ENCODE measurements at places on chromosomes 5 and 9.

GRCh38 chr9:33329117-33329563 lies 38.8 kb downstream of the NFX1 start:
- peak; percentile 55 for DNase-seq

GRCh38 chr5:132010645-132010988 lies 841 bp downstream of the ACSL6 start:
- DNase-seq: no peak

GRCh38 chr9:81855538-81855937 lies 72.7 kb upstream of the SPATA31D4 start:
- no peak for DNase-seq

- DNase-seq: peak; percentile 24
Observed at GRCh38 chr5:124061663-124062062, 549.7 kb downstream of the CSNK1G3 start.

GRCh38 chr5:141850244-141850768 lies 27.9 kb downstream of the PCDH1 start:
- DNase-seq: peak; percentile 45

- no peak for DNase-seq
Observed at GRCh38 chr5:136114414-136115125, 18.1 kb upstream of the SMAD5 start.

GRCh38 chr5:1842004-1842819 lies 40.5 kb downstream of the IRX4 start:
- no peak for DNase-seq

GRCh38 chr5:90402521-90403255 lies 6.9 kb downstream of the CETN3 start:
- DNase-seq: no peak

GRCh38 chr9:109171926-109172325 lies 4.9 kb upstream of the FRRS1L start:
- no peak for DNase-seq

DNA sequence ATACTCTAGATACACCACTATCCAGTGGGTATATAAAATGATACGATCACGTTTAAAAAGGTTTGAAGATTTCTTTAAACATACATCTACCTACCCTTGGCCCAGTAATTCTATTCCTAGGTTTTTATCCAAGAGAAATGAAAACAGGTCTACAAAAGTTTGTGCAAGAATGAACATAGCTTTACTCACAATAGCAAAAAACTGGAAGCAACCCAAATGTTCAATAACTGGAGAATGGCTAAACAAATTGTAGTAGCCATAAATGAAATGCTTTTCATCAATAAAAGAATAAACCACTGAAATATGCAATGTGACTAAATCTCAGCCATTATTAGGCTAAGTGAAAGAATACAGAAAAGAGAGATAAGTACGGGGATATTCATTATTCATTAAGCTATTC lies 438.9 kb downstream of the ARHGEF28 start:
- DNase-seq: no peak

DNA sequence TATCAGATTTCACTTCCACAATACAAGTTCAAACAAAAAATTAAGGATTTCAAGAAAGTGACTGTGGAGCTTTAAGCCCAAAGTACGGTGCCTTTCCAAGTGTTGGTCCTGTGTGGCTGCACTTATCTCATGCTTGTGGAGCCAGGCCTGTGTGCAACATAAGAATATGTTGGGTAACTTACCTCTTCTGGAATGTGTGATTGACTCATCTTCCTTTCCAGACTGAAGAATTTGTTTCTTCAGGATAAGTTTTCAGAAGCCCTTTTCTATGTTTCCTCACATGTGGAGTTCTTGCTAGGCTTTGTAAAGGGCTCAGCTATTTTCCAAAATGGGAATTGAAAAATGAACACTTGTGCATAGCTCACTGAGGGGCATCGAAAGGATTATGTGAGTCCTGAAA lies 485.1 kb upstream of the PAPPA start:
- no peak for DNase-seq

DNA sequence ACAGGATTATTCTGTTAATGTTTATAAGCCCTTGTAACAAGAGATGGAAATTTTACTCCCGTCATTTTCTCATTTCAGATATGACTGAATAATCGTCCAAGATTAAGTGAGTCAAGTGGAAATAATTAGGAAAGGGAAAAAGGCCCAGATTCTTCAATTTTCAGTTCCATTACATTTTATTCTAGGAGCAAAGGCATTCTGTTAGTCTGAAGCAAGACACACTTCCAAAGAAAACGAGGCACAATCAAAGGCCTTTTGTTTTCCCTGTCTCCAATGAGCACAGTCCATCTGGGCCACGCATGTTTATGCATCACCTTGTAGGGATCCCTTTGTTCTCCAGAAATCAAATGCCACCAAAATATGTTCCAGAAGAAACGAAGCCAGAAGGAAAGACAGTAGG lies 382.9 kb upstream of the RFX3 start:
- no peak for DNase-seq

- DNase-seq: no peak
Observed at GRCh38 chr5:143334903-143335302, 68.6 kb downstream of the NR3C1 start.

DNA sequence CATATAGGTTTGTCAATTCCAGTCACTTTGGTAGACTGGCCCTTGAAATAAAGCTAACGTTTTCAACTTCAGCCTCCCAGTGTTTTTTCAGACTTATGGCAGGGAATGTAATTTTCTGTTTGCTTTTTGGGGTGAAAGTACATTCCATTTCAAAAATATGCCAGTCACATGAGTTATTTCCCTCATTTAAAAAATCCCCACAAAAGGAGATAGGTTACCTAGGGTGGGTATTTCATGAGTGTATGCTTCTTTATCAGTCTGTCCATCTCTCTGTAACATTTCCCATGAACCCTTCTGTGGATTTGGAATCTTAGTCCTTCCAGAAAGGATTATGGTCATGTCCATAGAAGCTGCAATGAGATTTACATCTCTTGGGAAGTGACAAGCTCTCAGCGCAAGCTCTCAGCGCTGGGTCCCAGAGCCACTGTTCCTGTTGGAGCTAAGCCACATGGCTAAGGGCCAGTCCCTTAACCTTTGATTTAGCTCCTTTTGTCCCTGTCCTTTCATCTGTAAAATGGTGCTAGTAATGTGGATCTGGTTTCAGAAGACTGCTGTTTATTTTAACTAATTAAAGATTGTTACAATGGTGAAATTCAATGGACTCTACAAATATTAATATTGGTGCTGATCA lies 294.9 kb downstream of the NR3C1 start:
- peak; percentile 29 for DNase-seq

Data from uterus (tissue), 4 donors.